ENCODE measurements at places on chromosomes 4 and X.
A peak's percentile ranks its signal among the peaks of the same experiment; 100 is the strongest.

- no peak for DNase-seq
These were observed 92.0 kb upstream of the SMARCAD1 start for GRCh38 chr4:94115687-94116086.

- no peak for DNase-seq
These were observed 17.7 kb upstream of the MAD2L1 start for GRCh38 chr4:120084327-120084726.

DNA sequence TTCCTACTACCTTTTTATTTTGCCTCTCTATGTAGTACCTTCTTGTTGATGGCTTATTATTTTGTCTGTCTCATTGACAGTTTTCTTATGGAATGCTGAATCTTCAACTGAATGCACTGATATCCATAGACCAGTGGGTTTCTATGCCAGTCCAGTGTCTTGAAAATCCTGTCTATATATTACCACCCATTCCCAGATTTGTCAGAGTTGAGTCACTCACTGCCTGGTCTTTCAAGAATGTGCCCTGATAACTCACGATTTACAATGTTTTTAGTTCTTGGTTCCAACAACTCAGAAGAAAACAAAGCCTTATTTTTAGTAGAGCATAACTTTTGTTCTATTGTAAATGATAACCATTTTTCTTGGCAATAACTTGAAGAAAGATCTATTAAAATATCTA, 606.0 kb upstream of the PITX2 start:
- no peak for DNase-seq

- no peak for DNase-seq
These were observed 13.9 kb upstream of the TMPRSS11D start for GRCh38 chr4:67897686-67898085.

- DNase-seq = no peak
These were observed 111.6 kb downstream of the AFF2 start for GRCh38 chrX:148611993-148612392.

GRCh38 chr4:25861951-25862410, 807 bp downstream of the SEL1L3 start:
- DNase-seq = peak; percentile 68

DNA sequence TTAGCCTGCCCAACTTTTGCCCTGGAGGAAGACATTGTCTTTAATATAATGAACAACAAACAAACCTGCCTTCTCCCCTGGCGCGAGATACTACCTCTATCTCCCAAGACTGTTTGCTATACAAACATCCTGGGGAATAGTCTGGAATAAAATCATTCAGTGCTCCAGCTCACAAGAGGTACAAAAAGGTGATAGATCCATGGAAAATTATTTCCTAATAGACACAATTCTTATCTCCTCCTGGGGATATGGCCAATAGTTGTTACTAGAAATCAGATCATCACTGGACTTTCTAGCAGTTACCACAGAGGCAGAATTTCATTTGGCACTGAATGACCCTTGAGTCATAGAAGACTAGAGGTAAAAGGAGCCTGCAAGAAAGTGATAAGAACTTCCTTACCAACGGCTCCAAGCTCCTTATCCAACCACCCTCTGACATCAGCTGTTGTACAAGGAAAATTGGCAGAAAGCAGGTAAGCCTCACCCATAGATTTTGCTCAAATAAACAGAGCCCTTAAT, 38.1 kb downstream of the MID1 start:
- no peak for DNase-seq

- DNase-seq = no peak
These were observed 71.3 kb downstream of the CLCN5 start for GRCh38 chrX:49993661-49994060.

GRCh38 chr4:125397226-125397625, 82.5 kb downstream of the FAT4 start:
- no peak for DNase-seq

DNA sequence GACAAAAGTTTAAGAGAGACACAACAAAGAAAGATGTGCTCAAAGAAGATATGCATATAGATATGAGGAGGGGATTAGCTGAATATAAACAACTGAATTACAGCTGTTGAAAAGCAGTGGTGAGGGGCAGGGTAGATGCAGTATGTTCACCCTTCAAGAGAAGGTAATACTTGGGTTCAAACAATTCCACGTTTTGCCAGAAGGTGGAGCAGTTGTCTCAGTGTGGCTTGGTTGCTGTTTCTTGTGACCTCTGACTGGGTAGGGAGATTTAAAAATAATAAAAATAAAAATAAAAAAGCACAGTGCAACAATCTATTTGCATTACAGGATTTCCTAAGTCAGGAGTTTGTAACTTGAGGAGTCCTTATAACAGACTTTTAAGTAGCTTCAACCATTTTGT, 23.3 kb downstream of the PHOX2B start:
- DNase-seq = no peak

DNA sequence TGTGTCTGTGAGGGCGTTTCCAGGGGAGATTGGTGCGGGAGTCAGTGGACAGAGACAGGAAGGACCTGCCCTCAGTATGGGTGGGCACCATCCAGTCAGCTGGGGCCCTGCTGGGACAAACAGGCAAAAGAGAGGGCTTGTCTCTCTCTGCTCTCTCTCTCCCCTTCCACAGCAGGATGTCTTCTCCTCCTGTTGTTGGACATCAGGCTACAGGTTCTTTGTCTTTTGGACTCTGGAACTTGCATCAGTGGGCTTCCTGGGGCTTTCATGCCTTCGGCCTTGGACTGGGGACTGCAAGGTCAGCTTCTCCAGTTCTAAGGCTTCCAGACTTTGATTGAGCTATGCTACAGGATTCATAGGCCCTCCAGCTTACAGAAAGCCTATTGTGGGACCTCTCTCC, 59.6 kb downstream of the ADGRA3 start:
- DNase-seq = no peak

GRCh38 chr4:71923070-71923469, 108.7 kb upstream of the NPFFR2 start:
- DNase-seq = no peak

- no peak for DNase-seq
These were observed 331.4 kb downstream of the ARHGAP24 start for GRCh38 chr4:85806334-85806733.

DNA sequence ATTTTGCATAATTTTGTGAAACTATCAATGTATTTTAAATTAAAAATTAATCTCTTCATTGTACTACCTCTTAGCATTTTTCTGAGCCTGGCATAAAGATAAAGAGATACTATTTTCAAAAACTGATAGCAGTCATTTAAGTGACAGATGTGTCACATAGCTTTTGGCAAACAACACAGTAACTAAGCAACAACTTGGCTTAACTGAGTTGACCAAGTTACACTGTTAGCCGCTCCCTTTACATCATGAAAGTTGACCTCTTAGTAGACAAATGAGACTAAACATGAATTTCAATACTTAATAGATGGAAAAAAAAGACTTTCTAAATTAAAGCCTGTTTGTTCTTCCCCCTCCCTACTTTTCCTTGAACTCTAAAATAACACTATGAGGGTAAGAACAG, 62.0 kb downstream of the ATP8A1 start:
- no peak for DNase-seq

- DNase-seq = no peak
These were observed 28.2 kb upstream of the SPARCL1 start for GRCh38 chr4:87557348-87557747.

DNA sequence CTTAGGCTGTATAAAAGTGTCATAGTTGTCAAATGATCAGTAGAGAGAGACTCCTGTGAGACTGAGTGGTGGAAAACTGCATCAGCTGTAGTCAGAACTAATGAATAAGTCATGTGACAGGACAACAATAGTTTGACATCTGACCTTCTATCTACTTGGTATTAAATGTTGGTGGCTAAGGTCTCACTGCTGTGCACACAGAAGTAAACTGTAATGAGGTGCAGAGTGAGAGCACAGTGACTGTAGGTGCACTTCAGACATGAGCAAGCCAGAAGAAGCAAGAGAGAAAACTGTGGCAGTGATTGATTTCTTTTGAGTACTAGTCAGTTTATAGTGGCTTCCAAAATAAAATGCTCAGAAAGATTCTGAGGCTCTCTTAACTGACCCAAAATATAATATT, 803.6 kb downstream of the RAPGEF2 start:
- no peak for DNase-seq

GRCh38 chr4:17142232-17142711, 243.8 kb upstream of the LDB2 start:
- no peak for DNase-seq

DNA sequence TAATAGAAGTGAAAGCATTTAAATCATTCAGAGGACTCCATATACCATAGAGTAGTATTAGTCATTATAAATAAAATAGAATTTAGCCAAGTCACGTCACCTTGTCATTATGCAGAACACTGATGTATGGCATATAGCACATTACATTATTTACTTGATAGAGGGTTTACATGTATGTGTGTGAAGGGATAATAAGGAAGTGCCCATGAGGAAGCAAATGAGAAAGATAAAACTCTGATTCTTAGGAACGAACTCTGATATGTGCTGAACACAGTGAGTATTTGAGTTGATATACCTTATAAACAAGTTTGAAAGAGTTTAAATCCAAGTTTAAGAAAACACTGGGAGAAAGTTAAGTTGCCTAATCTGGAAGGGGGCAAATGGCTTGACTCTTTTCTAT, 160.5 kb upstream of the NDST3 start:
- DNase-seq = no peak
